ENCODE measurements at places on chromosomes 4 and X.

DNA sequence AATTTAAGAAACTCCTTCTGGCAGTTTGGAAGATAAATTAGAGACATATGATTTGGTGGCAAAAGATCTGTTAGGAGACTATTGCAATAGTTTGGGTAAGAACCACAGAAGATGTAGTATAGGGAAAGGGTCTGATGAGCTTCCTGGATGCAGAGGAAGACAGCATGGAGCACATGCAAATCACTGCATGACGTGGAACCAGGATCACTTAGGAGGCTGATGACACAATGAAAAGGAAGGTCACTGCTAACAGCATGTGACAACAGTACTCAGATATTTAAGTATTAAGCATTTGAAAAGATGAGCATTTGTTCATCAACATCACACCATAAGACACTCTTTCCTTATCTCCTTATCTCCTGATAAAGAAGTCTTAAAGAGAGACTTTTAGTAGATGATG is 167.8 kb upstream of the LDB2 start:
- no peak for DNase-seq

- DNase-seq, result no peak
Observed at GRCh38 chr4:110751986-110752385, 129.1 kb upstream of the PITX2 start.

DNA sequence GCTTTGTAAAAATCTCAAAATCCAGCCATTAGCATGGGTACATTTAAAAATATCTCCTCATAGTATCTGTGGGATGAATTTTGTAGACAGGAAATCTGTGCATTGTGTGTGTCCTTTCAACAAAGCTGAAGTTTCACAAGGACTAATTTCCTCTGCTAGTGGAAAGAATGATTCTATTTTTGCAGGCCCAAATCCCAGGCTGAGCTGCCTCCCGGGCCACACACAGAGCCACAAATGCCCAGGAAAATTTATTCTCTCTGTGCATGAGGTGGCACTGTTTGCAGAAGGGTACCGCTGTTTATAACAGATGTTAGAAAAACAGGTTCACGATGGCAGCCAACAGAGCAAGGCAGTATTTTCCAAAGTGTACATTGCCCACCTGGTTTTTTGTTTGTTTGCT is 11.0 kb upstream of the VCX3B start:
- DNase-seq, result no peak

DNA sequence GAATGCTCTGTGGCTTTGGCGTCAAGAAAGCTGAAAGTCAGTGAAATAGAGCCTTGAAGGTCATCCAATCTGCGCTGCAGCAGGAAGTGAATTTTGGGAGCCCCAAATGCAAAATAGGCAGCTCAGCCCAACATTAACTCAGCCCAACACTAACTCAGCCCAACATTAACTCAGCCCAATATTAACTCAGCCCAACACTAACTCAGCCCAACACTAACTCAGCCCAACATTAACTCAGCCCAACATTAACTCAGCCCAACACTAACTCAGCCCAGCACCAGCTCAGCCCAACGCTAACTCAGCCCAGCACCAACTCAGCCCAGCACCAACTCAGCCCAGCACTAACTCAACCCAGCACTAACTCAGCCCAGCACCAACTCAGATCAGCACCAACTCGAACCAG is 71.5 kb downstream of the SORBS2 start:
- no peak for DNase-seq

GRCh38 chr4:103099691-103100392 is at the start of gene BDH2:
TSS of gene BDH2 (minus strand) at chr4:103099834. CDS start at chr4:103096254, 3,580 bp downstream.
- peak; percentile 11 for DNase-seq
